ENCODE measurements at places on chromosomes 1 and 21.

GRCh38 chr1:87064986-87065385, 150.6 kb downstream of the HS2ST1 start:
- no peak for DNase-seq

DNA sequence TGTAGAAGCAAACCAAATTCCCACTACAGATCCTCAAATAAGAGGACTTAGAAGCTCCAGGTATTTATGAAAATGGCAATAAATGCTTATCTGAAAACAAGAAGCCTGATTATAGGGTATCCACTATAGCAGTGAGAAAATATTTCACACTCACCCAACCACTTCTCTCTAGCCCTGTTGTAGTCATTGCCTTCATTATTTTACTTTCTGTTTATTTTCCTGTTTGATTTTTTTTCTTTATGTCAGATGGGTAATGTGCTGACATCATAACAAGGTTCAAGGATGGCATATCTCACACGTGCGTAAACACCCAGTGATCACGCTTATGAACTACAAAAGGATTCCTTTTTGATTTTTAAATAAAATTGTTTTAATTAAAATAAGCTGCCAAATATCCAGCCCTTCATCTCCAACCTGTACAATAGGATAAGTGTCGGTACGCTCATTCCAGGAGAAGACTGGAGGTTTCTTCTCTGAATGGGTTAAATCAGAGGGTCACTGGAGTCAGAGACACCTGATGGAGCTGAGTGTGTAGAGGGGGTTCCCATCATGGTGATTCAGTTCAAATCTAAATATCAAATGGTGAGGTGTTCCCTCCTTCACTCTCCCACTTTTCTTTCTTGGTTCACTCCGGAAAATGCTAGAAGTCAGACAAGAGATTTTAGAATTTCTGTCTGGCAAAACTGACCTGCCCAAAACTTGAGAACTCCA, 8.2 kb upstream of the S1PR1 start:
- no peak for DNase-seq

DNA sequence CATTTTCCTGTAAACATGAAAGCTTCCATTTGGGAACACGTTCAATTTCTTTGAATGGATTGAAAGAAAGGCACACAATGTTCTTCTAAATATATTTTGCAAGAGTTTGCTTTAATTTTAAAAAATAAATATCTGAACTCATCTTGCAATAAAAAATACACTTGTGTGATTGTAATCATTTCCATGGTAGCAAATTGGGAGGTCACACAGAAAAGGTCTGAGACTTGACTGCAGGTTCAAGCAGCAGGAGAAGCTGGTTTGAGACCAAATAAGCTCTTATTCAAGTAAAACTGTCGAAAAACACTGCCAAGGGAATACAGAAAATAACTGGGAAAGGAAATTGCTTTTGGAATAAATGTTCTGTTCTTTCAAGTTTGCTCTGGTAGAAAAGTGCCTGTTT, 498.9 kb downstream of the ADGRL2 start:
- DNase-seq, result no peak

DNA sequence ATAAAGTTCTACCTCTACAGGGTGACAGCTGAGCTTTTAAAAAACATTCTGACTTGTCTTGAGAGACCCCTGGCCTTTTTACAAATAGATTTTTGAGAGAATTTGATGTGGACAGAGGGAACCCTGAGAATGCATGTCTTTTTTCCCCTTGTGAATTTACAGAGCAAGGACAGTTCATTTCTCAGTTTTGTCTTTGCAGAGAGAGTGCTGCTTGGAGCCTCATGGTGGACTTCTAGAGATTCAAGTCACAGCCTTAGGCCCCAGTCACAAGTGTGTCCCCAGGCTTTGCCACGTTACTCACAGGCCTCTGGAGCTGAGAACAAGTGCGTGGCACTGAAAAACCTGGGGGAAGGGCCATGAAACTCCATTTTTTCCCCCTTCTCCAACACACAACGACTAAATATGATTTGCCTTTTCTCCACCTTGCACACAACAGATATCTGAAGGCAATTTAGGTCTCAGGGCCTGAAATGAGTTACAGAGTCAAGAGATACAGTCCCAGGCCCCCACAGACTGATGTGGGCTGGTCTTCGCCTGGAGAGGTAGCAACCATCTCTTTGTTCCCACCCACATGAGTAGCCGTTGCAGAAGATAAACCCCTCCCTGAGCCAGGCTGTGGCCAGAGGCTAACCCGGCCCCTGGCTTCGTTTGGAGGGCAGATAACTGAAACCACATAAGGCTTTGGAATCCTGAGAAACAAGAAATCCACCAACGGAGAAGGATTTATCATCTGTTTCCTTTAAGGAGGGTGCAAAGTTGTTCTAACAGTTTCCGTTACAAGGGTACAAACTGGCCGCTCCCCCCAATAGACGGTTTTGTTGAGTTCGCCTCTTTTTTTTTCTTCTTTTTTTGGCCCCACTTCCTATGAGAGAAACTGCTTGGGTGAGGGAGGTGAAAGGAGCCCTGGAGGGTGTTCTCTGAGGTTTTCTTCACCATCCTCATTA, 1.0 kb upstream of the PIGV start:
- peak; percentile 78 for DNase-seq

DNA sequence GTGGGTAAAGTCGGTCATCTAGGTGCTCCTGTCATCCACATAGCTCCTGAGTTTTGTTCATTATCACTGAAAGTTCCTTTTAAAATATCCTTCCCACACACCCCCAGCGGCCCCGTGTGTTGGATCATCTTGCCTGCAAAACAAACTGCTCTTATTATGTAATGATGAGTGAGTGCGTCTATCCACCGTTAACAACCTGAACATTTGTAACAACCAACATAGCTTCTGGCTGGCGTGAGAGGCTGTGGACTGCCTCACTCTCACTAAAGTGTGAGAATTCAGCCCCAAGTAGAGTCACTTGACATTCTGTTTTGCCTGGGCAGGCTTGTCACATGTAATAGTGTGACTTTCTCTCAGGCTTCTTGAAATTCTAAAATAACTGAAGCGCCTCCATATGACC, 14.5 kb upstream of the KCNA2 start:
- DNase-seq, result no peak

- DNase-seq, result no peak
Observed at GRCh38 chr1:54922921-54923421, 36.0 kb upstream of the DHCR24 start.

Data from GM20000 (cell line).